GDM1 (cell line): ENCODE measurements at places on chromosomes 6 and 20.
A peak's percentile ranks its signal among the peaks of the same experiment; 100 is the strongest.

- DNase-seq, result no peak
Observed at GRCh38 chr6:13831615-13832014, 17.3 kb upstream of the MCUR1 start.

GRCh38 chr6:36610041-36610955 is 16.1 kb downstream of the SRSF3 start:
- no peak for DNase-seq

DNA sequence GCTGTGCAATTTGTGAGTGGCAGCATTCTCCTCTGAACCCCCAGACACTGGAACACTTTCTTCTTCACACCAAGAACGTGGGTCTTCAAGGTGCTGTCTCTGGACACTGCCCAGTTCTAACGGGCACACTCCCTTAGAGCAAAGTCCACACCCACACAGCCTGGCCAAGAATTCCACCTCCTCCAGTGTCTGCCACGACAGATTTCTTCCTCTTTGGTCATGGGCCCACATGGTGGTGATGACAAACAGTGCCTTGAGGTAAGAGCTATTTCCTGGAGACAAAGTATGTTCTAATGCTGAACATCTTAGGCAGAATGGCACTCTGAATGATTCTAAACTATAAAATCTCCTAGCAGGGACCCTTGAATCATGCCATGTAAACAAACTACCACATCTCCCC is 25.5 kb upstream of the SSTR4 start:
- DNase-seq, result peak; percentile 20

GRCh38 chr6:112086744-112087135 is 542 bp downstream of the TUBE1 start:
- DNase-seq, result no peak
